ENCODE measurements at places on chromosomes 13 and 19. TPM values are rescaled to one million over a fixed set of nuclear protein-coding genes. Genes with fewer than 3 reads are reported as not detected.

The CATSPERD gene
- not detected for total RNA-seq

The OR7C1 gene
- total RNA-seq = not detected

The KCNJ14 gene
- 2.5 TPM for total RNA-seq

GRCh38 chr19:3100331-3100730 lies 6.2 kb downstream of the GNA11 start:
- no peak overlapping the region for H3K4me3 ChIP-seq
- no peak for DNase-seq
- H3K36me3 ChIP-seq = peaks cover 2% of the 10 kb centered on the region

- peaks cover 5% of the 10 kb centered on the region for H3K27me3 ChIP-seq
- H3K4me1 ChIP-seq = peaks cover 13% of the 10 kb centered on the region
- H3K36me3 ChIP-seq = no peaks in the 10 kb centered on the region
These were observed 15.9 kb upstream of the GAS6 start for GRCh38 chr13:113879494-113880360.

DNA sequence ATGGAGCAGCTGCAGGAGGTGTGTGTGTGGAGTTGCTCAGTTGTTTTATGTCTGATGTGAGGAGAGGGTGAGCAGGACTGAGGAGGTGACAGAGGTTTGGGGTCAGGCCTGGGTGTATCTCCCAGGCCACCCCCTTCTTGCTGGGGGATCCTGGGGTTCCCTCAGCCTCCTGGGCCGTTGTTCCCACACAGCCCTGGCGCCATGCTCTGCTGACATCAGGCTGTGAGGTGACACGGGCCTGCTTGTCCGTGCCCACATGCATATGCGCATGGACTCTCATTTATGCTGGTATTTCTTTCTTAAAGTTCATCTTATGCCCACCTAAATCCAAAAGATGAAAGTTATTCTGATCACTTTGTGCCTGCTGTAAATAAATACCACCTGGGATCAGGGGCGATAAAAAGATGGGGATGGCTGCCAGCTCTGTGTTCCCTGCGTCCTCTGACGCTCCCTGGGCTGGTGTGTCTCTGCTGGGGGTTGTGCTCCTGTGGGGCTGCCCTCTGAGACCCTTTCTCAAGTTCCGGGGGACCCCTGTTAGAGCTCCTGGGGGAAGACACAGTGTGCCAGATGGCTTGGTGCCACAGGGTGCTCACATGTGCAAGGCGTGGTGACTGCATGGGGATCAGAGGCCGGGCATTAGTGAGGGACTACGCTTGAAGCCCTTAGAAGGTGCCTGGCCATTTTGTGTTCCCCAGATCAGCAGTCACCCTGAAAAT lies 12.6 kb downstream of the NAXD start:
- peak overlapping the region; percentile 87 for H3K27ac ChIP-seq
- no peak overlapping the region for H3K4me3 ChIP-seq
- peaks cover 42% of the 10 kb centered on the region for H3K4me1 ChIP-seq

- peak overlapping the region; percentile 90 for H3K27ac ChIP-seq
- no peaks in the 10 kb centered on the region for H3K27me3 ChIP-seq
- peaks cover 4% of the 10 kb centered on the region for H3K36me3 ChIP-seq
- H3K4me1 ChIP-seq = peaks cover 14% of the 10 kb centered on the region
These were observed 714 bp downstream of the POLRMT start for GRCh38 chr19:632579-633067.

- no peak overlapping the region for H3K4me3 ChIP-seq
- no peaks in the 10 kb centered on the region for H3K27me3 ChIP-seq
- H3K4me1 ChIP-seq = peaks cover 40% of the 10 kb centered on the region
- H3K27ac ChIP-seq = peak overlapping the region; percentile 57
These were observed 6.3 kb upstream of the DOCK9 start for GRCh38 chr13:98984118-98984517.

Data from T-helper 17 cell (primary cell).